ENCODE measurements at places on chromosomes 1 and 21.
A peak's percentile ranks its signal among the peaks of the same experiment; 100 is the strongest.

GRCh38 chr21:26164311-26164710, 6.3 kb downstream of the APP start:
- DNase-seq, result no peak

DNA sequence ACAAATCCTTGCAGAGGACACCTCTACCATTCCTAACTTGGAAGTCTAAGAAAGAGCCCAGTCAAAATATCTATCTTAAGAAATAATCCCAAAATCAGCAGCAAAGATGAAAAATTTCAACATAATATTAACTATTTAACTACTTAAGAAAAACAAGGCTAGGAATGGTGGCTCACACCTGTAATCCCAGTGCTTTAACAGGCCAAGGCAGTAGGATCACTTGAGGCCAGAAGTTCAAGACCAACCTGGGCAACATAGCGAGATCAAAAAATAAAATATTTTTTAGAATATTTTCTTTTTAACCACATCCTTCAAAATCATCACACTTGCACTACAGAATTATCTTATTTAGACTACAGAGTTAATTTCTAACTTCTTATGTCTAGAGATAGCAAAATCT, 4.9 kb downstream of the CNN3 start:
- DNase-seq, result no peak

DNA sequence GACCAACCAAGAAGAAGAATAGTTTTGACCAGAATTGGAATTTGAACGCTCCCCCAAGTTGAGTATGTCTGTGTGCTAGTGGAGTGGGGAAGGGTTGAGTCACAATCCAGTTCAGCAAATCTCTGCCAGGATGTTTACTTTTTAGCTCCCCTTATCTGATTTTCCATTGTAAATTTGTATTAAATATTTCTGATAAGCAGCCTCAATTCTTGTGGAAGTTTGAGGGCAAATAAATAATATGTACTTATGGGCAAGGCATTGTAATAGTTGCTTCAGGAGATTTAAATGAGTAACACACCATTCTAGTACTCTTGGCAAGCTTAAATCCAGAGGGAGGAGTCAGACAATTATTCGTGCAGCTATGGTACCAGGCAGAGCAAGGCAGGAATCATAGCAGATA, 14.4 kb downstream of the CXADR start:
- DNase-seq, result no peak

- DNase-seq, result no peak
Measured at GRCh38 chr1:207179036-207179435, 75.0 kb downstream of the C4BPA start.

DNA sequence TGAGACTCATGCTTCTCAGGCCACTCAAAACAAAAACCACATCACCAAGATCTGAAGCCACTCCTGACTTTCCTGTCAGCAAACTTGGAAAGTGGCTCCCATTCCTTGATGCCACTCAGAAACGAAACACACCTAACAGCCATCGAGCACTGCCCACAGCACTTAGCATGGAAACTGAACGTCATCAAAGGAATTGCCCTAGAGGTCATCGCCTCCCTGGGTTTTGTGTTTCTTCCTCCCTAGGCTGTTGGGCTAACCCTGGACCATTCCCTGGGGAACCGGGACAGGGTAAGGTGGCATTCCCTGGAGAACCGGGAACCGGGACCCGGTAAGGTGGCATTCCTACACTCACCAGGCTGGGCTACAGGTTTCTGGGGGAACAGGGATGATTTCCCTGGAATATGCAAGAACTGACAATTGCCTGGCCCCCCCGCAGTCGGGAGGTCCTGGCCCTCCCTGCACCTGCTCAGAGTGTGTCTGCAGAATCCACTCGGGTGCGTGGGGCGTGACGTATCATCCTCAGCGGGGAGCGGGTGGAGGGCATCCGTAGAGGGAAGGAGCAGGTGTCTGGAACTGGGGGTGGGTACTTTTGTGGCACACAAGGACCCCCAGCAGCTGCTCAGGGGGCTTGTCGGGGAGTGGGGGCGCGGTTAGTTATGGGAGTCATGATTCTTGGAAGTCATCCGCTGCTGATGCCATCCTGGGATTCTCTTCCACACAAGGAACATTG, 30.3 kb downstream of the SLC45A1 start:
- no peak for DNase-seq

GRCh38 chr21:27513825-27514224, 546.9 kb upstream of the ADAMTS5 start:
- no peak for DNase-seq

- DNase-seq, result no peak
Measured at GRCh38 chr1:241976229-241976628, 18.7 kb downstream of the BECN2 start.

- DNase-seq, result no peak
Measured at GRCh38 chr1:32811265-32811664, 5.9 kb downstream of the YARS1 start.

DNA sequence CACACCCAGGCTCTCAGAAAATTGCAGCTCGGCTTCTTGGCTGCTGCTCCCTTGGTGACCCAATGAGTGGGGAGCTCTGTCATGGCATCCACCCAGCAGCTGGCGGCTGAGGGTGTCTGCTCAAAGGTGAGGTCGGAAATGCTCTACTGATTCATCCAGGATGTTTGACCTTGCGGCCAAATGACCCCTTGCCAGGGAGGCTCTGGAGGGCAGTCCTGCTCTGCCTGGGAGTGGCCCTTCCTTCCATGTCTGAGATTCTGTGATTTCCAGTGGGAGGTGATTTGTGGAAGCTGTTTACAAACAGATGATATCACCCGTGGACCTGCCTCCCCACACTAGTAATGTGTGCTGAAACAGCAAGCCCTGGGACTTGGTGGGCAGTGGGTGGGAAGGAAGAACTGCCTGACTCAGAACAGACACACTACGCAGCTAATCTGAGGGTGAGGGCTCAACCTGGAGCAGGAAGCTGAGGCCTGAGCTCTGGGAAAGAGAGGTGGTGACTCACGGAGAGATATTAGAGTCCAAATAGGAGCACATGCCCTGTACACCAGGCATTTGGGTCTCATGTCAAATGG, 3.0 kb downstream of the CRCT1 start:
- DNase-seq, result no peak

DNA sequence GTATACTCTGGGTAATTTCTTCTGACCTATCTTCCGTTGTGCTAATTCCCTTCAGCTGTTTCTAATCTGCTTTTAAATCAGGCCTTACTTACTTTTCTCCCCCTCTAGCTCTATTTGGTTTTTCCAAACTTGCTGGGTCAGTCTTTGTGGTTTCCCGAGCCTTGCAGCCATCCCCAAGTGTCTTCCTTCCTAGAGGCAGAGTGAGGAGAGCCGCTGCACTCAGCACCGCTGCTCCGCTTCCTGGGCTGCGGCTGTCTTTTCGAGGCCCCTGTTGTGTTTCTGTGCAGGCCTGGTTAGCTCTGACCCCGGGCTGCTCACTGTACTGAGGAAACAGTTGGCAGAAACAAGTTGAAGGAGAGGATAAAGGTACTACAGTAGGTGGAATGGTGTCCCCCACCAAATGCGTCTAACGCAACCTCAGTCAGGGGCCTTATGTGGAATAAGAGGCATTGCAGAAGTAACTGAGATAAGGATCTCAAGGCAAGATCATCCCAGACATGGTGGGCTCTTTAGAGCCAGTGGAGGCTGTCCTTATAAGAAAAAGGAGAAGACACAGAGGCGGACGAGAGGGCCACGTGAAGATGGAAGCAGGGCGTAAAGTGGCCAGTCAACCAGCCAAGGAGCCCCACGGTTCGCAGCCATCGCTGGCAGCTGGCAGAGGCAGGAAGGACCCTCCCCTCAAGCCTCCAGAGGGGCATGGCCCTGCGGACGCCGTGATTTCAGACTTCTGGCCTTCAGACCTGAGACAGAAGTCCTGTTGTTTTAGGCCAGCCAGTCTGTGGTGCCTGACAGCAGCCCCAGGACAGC, 10.5 kb downstream of the WNT9A start:
- DNase-seq, result no peak

DNA sequence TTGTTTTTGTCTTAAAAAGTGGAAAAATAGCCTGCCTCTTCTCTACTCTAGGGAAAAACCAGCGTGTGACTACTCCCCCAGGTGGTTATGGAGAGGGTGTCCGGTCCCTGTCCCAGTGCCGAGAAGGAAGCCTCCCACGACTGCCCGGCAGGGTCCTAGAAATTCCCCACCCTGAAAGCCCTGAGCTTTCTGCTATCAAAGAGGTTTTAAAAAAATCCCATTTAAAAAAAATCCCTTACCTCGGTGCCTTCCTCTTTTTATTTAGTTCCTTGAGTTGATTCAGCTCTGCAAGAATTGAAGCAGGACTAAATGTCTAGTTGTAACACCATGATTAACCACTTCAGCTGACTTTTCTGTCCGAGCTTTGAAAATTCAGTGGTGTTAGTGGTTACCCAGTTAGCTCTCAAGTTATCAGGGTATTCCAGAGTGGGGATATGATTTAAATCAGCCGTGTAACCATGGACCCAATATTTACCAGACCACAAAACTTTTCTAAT, 35.0 kb upstream of the TDRD10 start:
- DNase-seq, result no peak

- no peak for DNase-seq
Measured at GRCh38 chr1:50415235-50416149, 7.8 kb downstream of the DMRTA2 start.

DNA sequence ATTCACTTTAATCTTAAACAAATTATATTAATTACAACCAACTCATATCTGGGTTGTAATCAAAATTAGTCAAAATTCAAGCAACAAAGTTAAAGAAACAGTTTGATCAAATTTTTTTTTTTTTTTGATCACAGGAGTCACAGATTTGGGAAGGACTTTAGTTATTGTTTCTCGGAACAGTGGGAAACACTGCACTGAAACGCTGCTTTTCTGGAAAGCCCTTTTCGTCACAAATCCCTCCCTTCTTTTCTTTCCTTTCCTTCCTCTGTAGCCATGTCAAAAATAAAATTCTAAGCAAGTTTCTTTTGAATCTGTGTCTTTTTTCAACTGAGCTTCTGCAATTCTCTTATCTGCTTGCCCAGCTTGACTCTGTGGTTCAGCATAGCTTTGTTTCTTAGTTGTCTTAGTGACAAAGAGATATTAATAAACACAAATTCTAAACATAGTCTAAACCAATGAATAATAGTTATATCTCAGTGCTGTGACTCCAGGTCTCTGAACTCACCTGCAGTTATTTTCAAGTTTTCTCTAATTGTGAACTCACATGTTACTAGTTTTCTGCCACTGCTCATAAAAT, 53.8 kb downstream of the PTGS2 start:
- no peak for DNase-seq

GRCh38 chr1:32962248-32962896, 2.2 kb downstream of the RNF19B start:
- DNase-seq, result no peak

DNA sequence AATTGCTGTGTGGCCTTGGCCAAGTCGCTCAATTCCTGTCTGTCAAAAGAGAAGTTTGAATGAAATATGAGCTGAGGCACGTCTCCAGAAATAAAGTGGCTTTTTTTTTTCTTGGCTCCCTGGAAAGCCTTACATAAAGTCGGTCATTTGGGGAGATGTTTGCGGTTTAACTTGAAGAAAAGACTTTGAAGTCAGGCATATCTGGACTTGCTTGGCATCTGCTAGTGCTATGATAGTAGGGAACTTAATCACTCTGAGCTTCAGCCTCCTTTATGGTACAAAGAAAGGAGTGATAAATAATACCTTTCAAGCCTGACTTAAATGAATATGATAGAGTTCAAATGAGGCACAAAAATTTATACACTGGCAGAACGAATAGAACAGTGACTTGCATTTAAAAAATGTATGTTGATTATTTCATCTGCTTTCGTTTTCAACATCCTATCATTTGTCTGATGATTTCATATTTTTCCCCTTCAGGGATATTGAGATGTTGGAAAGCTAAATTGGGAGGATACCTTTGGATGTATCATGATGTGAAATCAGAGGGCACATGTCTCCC, 60.2 kb downstream of the FASLG start:
- no peak for DNase-seq

- DNase-seq, result peak; percentile 82
Measured at GRCh38 chr1:30378991-30379581, 344.3 kb downstream of the MATN1 start.

DNA sequence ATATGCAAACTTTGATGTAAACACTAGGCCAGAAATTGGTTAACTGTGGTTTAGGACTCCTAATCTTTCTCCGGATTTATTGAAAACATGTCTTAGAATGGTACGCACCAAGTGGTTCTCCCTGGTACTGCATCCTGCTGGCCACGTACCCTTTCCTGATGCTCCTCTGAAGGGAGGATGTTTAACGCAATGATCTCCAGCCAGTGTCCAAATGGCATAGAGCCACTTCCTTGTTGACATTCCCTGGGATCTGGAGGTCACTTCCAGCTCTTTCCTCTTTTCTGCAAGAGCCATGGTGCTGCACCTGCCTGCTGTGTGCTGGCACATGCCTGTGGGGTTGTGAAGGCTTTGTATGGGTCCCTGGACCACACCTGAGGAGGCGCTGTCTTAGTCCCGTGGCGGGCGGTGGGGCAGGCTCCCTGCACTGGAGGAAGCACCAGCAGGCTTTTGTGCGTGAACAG, 53.9 kb downstream of the GALNT2 start:
- DNase-seq, result no peak

DNA sequence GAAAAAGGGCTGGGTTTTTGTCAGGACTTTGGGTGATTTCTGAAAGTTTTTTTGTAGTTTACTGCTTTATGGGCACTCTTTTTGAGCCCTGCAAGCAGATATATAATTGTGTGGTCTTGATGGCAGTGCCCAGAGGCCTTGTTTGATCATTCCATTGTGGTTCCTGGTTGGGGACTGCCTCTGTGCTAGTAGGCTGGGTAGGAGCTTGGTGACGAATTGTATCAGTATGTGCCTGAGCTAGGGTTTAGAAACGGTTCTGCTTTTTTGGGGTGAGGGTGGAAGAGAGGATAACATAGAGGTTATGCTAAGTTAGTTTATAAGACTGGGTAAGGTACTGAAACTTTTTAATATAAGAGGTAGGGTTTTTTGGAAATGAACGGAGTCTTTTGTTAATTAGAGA, 139.7 kb upstream of the ETV3 start:
- no peak for DNase-seq

- no peak for DNase-seq
Measured at GRCh38 chr1:157595356-157595755, 2.5 kb downstream of the FCRL4 start.

GRCh38 chr1:109025694-109026093, 16.2 kb downstream of the WDR47 start:
- no peak for DNase-seq

GRCh38 chr1:183103577-183103976, 80.4 kb downstream of the LAMC1 start:
- DNase-seq, result no peak

Data from HFF-Myc (cell line).